ENCODE measurements at places on chromosomes 1 and 21.

GRCh38 chr21:42925114-42925926 is at the start of gene ERVH48-1:
Gene ERVH48-1 (minus strand): TSS chr21:42925630. CDS start chr21:42919006, 6,624 bp downstream.
- DNase-seq = no peak

DNA sequence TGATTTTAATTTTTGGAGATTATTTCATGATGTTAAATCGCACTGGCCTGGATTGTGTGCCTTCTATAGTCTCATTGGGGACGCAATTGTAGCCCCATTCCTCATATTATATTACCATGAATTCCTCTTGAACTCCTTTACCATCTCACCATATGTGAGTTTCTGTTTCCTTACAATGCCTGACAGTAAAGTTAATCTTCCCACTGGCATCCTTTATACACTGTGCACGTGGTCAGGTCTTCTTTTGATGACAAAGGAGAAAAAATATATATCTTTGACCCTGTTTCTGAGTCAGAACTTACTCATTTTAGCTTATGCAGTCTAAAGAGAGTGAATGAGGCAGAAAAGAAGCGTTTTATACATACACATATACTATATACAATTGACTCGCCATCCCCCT is 774 bp upstream of the ABL2 start:
- no peak for DNase-seq

GRCh38 chr1:80083892-80084291 is 1077.4 kb upstream of the ADGRL4 start:
- DNase-seq = no peak

GRCh38 chr1:186308264-186309060 is 66.6 kb downstream of the TPR start:
- DNase-seq = no peak

DNA sequence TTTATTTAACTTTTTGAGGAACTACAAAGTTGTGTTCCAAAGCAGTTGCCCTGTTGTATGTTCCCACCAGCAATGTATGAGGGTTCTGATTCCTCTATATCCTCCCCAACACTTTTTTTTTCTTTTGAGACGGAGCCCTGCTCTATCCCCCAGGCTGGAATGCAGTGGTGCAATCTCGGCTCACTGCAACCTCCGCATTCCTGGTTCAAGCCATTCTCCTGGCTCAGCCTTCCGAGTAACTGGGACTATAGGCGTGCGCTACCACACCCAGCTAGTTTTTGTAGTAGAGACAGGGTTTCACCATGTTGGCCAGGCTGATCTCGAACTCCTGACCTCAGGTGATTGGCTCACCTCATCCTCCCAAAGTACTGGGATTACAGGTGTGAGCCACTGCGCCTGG is 60.4 kb upstream of the ENAH start:
- no peak for DNase-seq

GRCh38 chr1:217040711-217041455 is 317.7 kb upstream of the ESRRG start:
- DNase-seq = no peak

DNA sequence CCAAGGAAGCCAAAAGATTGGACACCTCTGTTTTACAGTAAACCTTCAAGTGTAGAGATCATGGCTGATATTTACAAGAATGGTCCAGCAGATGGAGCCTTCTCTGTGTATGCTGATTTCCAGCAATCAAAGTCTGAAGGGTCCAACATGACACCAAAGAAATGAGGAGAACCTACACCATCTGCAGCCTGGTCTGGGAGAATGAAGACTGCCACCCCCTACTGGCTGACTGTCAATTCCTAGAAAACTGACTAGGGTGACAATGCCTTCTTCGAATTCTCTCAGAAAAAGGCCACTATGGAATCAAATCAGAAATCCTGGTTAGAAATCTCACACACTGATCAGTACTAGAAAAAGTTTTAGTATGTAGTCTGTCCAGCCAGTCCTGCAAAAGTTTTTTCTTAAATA is 83.3 kb downstream of the CDC42BPA start:
- DNase-seq = peak; percentile 43

DNA sequence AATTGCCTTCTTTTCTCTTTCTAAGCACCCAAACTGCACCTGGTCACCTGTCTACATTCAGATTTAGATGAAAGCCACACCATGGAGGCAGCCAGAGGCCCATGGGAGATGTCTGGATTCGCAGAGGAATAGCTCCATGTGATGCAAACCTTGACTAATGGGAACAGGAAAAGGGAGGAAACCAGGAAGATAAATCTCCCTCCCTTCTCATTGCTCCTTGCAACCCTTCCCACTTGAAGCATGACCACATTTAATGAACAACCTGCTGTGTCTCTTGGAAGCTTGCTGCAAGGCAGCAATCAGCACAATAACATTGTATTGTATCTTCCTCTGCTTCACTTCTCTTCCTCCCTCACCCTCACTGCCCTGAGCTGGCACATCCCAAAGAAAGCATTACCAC is 42.6 kb upstream of the KLF17 start:
- no peak for DNase-seq

Measured in NCI-H446 treated with DMSO at 0.1 percent for 48 hours (cell line).